CD4-positive, alpha-beta T cell treated with Interleukin-2 at 100 ng/mL for 4 hours (primary cell): ENCODE measurements at places on chromosomes 6 and 20.
A peak's percentile ranks its signal among the peaks of the same experiment; 100 is the strongest.

DNA sequence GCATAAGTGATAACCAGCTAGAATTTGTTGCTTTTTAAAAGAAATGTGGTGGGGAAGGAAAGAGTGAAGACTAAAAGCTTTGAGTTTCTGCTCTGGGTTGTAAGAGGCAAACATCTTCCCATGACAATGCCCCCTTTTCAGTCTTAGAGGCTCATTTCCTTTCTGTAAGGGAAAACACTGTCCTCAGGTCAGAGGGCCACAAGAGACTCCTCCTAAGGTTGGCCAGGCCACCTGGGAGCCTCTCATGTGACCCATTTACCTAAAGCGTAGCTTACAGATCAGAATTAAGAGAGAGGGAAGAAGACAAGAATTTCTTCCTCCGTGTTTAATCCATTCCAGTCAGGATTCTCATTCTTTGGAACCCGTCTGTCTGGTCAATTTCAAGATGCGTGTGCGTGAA, 220.4 kb upstream of the HEY2 start:
- DNase-seq: no peak

DNA sequence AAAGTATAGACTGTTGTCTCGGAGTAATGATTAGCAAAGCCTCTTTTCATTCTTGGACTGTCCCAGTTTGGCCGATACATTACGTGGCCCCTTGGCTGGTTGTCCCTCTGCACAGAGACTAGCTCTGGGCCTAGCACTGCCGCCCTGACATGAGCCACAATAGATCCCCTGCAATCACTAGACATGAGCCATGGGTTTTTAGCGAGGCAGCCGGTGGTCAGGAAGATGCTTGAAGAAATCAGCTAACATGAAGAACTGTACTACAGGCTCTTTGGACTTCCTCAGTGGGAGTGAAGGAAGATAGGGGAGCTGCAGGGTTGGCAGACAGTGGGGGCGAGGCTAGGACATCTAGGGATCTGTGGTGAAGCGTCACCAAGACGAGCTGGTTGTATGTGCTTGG, 11.0 kb downstream of the DUSP22 start:
- DNase-seq: no peak

- no peak for DNase-seq
These were observed 120.8 kb downstream of the CEBPB start for GRCh38 chr20:50311308-50312001.

GRCh38 chr6:18328540-18328939, 58.6 kb upstream of the RNF144B start:
- no peak for DNase-seq

DNA sequence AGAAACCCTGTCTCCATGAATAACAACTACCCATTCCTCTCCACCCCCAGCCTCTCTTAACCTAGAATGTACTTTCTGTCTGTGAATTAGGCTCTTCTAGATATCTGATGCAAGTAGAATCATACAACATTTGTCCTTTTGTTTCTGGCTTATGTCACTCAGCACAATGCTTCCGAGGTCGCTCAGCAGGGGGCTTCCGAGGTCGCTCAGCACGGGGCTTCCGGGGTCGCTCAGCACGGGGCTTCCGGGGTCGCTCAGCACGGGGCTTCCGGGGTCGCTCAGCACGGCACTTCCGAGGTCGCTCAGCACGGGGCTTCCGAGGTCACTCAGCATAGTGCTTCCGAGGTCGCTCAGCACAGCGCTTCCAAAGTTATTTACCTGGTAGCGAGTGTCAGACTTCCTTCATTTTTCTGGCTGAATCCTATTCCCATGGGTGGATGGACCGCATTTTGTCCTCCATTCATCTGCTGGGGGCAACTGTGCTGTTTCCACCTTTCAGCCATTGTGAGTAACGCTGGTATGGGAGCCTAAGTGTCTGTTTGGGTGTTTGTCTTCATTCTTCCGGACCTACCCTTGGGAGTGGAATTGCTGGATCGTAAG, 31.0 kb upstream of the BHLHE23 start:
- no peak for DNase-seq

DNA sequence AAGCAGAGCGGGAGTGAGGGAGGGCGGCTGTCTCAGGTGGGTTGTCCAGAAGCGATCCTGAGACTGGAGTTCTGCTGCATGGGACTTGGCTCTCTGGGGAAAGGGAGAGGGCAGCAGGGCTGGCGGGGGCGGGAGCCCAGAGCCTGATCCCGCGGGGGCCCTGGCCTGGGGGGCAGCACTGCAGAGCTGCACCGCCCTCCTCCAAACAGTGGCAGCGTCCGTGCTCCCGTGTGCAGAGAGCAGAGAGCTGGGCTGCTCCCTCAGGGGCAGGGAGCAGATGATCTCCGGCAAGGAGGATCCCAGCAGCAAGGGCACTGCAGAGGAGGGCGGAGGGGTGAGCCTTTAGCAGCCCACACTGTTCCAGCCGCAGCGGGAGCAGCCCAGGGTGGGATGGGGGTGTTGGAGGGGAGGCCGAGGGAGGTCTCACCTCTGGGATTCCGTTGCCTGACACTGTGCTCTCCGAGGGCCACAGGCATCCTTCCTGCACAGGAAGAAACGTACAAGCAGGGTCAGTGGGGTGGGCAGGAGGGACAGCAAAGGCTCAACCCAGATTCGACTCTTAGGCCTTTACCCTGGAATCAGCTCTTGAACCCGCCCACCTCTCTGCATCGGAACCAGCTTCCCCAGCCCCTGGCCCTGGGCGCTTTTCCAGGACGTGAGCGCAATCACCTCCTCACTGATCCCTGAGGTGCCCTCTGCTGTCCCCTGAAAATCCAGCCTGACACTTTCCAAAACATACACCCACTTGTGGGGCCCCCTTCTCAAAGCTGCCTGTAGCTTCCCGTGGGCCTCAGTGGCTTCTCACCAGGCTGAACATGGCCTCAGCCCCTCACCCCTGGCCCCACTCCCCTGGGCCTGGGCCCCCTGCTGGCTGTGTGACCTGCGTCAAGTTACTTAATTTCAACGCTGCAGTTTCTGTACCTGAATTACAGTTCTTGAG, 32.6 kb upstream of the ZBP1 start:
- DNase-seq: no peak

DNA sequence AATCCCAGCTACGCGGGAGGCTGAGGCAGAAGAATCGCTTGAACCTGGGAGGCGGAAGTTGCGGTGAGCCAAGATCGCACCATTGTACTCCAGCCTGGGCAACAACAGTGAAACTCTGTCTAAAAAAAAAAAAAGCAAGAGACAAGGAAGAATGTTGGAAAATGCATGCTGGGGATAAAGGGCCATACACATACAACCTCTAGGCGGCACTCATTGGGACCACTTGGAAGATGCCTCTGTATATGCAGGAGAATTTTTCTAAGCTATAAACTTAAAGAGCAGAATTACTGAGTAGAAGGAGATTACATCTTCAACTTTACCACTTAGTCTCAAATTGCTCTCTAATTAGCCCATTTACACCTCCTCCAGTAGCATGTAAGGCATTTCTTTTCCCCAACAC, 42.8 kb downstream of the ZBTB9 start:
- no peak for DNase-seq

- DNase-seq: no peak
These were observed 235.3 kb downstream of the BTBD3 start for GRCh38 chr20:12152996-12153395.

DNA sequence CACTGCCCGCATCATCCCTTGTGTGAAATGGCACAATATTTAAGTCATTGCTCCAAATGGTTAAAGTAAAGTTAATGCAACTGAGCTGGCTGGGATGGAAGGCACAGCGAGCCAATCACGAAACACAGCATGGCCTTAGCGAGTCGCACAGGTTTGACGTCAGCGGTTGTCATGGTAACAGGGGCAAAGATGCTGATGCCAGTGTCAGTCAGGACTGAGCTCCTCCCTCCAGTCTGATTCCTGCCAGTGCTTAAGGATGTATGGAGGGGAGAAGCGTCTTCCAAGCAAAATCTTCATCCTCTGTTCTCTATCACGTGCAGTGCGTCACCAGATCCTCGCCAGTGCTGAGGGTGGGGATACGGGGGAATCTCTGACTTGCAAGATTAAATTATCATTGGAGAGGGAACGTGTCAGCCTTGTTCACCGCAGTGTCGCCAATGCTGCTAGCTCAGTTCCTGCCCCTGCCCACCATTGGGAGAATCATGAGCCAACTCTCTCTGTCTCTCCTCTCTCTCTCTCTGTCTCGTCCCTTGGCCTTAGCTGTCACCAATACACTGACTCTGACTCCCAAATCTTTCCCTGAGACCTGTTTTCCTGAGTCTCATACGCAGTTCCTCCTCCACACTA, 24.5 kb downstream of the TSPYL4 start:
- DNase-seq: no peak

- DNase-seq: peak; percentile 93
These were observed 58.1 kb downstream of the RAB44 start for GRCh38 chr6:36755435-36756348.

- no peak for DNase-seq
These were observed 317.8 kb upstream of the SULF2 start for GRCh38 chr20:48102931-48103660.

GRCh38 chr20:12949429-12949980, 59.3 kb upstream of the SPTLC3 start:
- DNase-seq: no peak

DNA sequence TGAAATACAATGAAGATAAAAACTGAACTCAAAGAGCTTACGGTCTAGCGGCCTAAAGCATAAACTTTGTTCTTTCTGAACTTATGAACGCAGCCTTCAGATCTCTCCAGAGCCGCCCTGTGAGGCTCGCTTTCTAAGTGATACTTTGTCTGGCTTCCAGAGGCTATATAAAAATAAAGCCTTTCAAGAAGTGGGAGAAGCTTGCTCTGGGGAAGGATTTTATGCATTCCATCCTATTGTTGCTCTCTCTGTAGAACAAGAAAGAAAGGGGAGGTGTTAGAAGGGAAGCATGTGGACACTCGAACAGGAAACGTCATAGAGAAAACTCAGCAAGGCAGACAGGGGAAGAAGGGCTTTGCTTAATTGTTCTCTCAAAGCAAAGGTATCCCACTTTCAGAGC, 77.0 kb downstream of the TBX18 start:
- DNase-seq: no peak

DNA sequence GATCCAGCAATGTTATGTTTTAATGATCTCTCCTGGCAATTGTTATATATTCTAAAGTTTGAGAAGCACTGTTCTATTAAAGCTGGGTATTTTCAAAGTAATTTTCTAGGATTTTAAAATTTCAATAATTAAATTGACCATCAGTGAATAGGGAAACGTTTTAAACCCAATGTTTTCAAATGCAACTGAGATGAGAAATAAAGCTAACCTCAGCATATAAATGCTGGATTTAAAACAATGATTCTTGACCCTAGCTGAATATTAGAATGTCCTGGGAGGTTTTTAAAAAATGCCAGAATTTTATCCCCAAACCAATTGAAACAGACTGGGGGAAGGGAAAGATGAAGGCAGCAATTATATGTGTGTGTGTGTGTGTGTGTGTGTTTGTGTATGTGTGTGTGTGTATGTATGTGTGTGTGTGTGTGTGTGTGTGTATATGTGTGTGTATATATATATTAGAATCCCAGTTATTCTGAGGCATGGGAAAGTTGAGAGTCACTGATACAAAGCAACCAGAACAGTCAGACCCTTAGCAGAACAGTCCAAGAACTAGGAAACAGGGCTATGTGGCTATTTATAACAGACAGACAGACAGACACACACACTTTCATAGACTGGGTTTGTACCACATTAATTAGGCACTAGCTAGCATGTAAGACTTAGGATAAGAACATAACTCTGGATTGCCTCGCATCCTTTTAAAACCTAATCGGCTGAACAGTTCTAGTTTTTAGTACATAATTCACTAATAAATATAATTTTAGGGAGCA, 107.8 kb downstream of the MAN1A1 start:
- no peak for DNase-seq

- DNase-seq: no peak
These were observed 274.1 kb downstream of the CLIC5 start for GRCh38 chr6:45741437-45742171.

DNA sequence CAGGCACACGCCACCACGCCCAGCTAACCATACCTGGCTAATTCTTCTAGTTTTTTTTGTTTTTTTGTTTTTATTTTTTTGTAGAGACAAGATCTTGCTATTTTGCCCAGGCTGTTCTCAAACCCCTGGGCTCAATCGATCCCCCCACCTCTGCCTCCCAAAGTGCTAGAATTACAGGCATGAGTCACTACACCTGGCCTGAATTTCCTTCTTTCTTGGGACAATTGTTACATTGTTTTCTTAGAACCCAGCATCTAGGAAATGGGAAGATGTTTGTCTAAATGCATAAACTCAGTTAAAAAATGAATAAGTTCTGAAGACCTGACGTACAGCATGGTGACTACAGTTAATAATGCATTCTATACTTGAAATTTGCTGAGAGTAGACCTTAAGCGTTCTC, 10.8 kb upstream of the AGPAT4 start:
- DNase-seq: no peak

GRCh38 chr6:130140084-130140483, 82.7 kb downstream of the SAMD3 start:
- DNase-seq: no peak

- DNase-seq: peak; percentile 22
These were observed 2.7 kb downstream of the ITCH start for GRCh38 chr20:34365765-34366213.

- DNase-seq: no peak
These were observed 42.5 kb downstream of the ID4 start for GRCh38 chr6:19879663-19880062.

DNA sequence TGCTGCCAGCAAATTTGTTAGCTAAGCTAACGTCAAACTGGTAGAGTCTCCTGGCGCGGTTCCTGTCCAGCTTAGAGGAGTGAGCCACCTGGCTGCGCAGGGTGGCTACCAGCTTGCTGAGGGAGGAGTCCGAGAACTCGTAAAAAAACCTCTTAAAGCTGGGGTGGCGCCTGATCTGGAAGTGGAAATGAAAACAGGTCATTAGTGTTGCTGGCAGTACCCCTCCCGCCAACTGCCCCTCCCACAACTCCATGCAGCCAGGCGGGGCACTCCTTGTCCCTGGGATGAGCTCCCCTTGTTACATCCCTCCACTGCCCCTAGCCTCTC, 17.3 kb downstream of the BNIP5 start:
- no peak for DNase-seq

DNA sequence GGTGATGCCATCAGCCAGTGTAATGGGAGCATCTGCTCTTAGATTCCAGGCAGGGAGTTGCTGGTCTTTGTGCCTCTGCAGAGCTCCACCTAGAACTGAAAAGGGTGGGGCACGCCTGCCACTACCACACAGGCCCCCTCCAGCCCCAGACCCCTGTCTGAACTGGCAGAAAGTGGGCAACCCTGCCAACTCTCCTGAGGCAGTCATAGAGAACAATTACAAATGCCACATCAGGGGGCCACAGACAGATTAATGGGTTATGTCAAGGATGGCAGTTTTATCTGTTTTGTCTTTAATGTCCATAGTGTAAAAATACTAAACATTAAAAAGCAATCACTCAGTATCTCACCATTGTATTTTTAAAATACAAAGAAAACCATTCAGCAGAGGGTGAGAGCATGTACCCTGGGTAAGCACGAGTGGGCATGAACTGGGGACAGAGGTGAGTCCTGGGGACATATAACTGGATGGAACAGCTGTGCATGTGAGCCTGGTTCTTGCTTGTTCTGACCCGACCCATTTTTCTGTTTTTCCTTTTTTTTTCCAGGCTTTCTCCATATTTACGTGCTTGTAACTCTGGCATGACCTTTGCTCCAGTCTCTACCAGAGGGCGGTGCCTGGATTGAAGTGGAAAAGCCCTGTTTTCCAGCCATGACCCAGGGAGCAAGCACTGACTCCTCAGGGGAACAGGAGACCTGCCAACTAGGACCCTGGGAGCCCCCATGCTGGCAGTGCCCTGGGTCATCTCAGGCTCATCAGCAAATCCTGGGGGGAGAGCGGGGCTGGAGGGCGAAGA, 8.2 kb downstream of the TRAF3IP2 start:
- DNase-seq: no peak
